PC-9 (cell line): ENCODE measurements at places on chromosomes 7 and 10. TPM values are rescaled to one million over a fixed set of nuclear protein-coding genes. Genes with fewer than 3 reads are reported as not detected.

CTAGE8 gene
- total RNA-seq = 7.2 and 9.9 TPM in 2 replicates

TCERG1L gene
- not detected in 2 replicates for total RNA-seq

HOXA5 gene
- 0.63 and 1.0 TPM in 2 replicates for total RNA-seq

PARD3 gene
- 57.4 and 61.9 TPM in 2 replicates for total RNA-seq

PPP3CB gene
- 28.8 and 34.0 TPM in 2 replicates for total RNA-seq

PIP gene
- not detected in 2 replicates for total RNA-seq
